ENCODE measurements at places on chromosomes 5 and 9. TPM values are rescaled to one million over a fixed set of nuclear protein-coding genes. Genes with fewer than 3 reads are reported as not detected.

GAS1 gene
- 18.3 TPM for total RNA-seq

CAMK2A gene
- 16.7 TPM for total RNA-seq

SPAG8 gene
- 2.9 TPM for total RNA-seq

NR2F1-AS1 gene
- total RNA-seq, result 60.7 TPM

C5orf52 gene
- not detected for total RNA-seq

ZNF608 gene
- 106 TPM for total RNA-seq

CCDC171 gene
- total RNA-seq, result 28.9 TPM
